ENCODE measurements at places on chromosomes 6 and 20.

- no peak for DNase-seq
These were observed 45.3 kb downstream of the B4GALT5 start for GRCh38 chr20:49668181-49668877.

DNA sequence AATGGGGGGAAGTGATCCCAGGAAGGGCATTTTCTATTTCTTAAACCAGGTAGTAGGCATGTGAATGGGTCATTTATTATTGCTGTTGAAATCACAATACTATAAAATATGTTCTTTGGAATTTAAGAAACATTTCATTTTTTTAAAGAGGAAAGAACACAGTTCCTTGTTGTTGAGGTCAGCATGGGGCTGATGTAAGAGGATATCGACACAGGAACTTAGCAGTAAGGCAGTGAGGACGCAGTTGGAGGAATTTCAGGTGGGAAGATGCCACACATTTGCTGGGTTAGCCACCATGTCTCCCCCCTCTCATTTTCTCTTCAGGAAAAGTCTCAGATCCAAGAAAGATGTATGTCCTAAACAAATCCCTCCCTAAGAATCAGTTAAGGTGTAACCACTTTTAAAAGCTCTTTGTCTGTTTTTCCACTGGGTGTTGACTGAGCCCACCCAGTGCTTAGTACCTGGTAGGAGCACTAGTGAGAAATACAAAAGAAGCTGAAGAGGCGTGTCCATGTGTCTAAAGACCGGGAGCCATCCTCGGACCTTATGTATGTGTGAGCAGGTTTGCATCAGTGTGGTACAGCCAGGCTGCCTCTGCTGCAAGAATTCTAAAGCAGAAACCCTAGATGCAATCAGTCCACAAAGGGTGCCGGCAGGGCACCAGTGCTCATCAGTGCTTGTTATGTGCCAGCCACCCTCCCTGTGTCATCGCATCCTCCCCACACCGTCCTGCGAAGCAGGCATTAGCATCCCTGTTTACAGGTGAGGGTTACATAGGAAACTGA is 98.9 kb downstream of the TCP11 start:
- DNase-seq = no peak

DNA sequence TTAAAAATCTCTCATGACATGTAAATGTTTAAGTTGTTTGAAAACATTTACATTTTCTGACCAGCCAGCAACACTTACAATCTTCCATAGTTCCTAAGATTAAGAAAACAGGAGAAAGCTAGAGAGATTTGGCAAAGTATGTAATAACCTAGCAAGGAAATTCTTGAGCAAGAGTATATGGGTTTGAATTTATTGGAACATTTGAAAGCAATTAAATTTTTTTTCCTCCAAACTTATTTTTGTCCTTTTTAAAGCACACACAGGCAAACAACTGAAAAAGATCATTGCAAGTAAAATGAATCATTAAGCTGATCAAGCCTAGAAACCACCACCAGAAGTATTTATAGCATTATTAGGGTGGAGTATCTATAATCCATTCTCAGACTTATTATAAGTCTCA is 20.1 kb upstream of the ZNF217 start:
- no peak for DNase-seq

DNA sequence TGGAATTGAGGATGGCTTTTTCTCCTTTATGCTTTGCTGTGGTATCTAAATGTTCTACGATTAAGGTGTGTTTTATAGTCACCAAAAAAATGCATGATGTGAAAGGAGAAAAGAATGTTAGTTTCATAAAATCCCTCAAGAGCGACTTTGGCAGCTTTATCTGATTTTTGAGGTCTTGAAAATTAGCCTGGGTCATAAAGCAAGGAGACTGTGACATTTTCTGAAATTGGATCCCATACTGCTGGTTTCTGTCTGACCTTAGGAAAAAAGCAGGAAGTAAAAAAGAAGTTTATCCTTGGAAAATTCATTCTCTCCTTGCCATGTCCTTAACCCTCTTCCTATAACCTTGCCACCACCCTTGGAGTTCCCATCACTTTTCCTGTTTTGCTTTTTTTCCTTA is 525.3 kb downstream of the CD83 start:
- DNase-seq = no peak
